ENCODE measurements at places on chromosomes 7 and 10.

DNA sequence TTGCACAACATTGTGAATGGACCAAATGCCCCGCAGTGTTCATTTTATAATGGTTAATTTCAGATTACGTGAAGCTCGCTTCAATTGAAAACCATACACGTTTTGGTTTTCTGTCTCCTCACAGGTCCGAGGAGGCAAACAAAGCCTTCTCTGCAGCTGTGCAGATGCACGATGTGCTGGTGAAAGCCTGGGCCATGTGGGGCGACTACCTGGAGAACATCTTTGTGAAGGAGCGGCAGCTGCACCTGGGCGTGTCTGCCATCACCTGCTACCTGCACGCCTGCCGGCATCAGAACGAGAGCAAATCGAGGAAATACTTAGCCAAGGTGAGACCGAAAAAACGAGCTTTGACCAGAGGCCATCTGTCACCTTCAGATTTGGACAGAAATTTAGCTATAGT lies 110.3 kb downstream of the TRRAP start:
- no peak for DNase-seq

GRCh38 chr7:94778711-94779459 lies 123.0 kb upstream of the SGCE start:
- DNase-seq: no peak

GRCh38 chr7:24419077-24419476 lies 135.1 kb downstream of the NPY start:
- peak; percentile 25 for DNase-seq

DNA sequence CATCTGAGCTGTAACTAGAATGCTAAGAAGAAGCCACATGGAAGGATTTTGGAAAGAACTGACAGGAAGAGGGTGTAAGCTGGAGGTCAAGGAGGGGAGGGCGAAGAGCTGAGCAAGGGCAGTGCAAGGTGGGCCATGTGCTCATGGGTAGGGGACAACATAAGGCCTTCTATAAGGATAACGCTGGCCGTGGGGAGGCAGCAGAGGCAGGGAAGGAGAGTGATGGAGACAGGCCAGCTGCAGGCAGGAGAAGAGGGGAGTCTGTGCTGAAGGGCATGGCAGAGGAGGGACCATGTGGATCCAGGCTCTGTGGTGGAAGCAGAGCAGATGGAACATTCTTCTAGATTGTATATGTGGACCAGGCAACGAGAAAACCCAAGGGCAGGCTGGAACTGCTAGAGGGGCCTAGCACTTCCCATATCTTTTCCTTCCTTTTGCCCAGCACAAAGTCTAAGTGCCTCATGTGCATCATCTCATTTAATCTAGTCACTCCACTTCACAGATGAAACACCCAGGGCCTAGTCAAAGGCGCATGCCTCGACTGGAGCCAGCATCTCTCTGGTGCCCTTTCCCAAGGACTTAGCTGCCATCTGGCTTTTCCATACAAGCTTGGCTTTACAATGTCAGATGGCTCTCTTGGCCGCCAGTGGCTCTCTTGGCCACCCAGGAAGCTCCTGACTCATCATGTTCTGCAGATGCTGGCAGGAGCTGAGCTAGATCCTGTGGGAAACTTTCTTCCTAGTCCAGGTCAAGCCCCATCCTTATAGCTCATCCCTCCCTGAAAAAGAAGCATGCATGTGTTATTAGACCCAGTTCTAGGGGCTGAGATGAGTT lies 6.6 kb downstream of the LRRC18 start:
- no peak for DNase-seq

- DNase-seq: no peak
Measured at GRCh38 chr7:151408839-151409666, 785 bp downstream of the WDR86 start.

All from forelimb muscle (tissue), 1 donor.